Renal cortex interstitium (tissue), 15 donors: ENCODE measurements at places on chromosomes 3 and 15. TPM values are rescaled to one million over a fixed set of nuclear protein-coding genes. Genes with fewer than 3 reads are reported as not detected.

DNA sequence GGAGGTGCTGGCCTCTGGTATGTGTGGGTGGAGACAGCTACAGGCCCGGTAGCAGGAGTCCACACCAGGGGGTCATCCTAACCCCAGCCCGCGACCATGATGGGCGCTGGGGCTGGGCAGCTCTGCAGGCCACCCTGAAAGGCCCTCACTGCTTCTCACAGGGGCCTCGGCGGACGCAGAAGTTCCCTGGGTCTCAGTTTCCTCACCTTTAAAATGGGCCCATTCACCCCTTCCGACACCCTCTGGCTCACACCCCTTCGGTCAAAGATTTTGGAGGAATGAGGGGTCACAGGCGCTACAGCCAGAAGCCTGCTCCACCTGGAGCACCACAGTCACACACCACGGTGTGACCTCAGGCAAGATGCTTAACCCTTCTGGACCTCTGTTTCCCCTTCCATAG lies 8.0 kb downstream of the PLXND1 start:
- DNase-seq: no peak

GRCh38 chr3:102444101-102444500 lies 9.3 kb downstream of the ZPLD1 start:
- no peak for DNase-seq

DNA sequence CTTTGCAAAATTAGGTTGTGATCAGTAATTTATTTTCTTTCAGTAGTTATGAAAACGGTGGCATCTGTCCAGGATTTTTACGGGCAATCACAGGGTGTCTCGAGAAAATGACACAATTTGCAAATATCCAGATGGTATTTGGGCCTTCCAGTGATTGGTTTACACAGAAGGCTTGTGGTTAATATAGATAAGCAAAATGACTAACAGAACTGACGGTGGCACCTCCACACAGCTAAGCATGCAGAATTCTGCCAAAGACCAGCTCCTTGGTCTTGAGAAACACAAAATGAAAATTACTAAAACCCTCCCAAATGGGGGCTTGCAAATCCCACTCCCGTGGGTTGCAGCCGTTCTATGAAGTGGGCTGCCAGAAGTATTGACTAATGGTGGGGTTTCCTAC lies 5.5 kb downstream of the ARHGEF3 start:
- DNase-seq: no peak

DNA sequence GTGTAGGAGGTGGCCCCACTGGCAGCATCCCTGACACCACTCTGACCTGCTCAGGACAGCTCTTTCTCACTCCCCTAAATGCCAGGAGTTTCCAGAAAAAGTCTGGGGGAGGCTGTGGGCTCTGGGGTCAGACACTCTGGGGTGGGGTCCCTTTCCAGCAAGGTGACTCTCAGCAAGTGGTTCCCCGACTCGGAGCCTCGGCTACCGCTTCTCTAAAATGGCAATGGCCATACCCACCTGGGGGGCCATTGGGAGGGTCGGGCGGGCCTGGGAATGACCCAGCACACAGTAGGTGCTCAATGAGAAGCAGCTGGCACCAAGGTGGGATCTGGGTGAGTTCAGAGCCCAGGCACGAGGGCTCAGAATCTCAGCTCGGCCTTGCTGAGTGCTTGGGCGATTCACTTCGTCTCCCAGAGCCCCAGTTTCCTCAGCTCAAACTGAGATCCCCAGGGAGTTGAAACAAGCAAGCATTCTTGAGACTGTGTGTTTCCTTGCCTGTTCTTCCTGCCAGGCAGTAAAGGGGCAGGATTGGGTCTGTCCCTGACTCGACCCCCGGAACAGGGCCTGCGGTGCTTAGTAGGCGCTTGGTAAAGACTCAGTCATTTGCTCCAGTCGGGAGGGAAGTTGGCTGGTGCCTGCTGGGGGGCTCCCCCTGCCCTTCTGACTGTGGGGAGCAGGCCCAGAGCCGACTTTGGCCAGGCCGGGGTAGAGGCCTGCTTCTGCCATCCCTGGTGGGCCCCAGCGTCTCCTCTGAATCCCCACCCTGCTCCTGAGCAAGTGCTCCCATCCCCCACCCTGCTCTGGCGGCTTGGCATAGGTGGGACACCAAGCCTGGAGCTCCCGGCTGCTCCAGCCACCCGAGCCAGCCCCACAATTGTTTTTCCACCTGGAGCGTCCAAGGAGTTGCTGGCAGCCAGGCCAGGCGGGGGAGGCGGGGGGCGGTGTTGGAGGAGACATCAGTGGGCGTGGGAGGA lies 32.9 kb upstream of the FBLN2 start:
- no peak for DNase-seq

DNA sequence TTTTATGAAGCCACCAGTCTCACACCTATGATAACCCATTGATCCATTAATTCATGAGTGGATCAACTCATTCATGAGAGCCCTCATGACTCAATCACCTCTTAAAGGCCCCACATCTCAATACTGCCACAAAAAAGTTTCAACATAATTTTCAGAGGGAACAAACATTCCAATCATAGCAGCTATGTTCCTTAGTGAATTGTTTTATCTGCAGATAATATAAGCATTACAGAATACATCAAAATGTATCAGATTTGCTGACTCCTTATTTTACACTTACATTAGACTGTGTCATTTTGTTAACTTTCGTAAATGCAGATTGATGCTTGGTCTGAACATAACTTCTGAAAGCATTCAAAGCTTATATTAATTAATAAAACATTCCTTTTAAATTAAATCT lies 155.3 kb upstream of the MBNL1 start:
- no peak for DNase-seq

- no peak for DNase-seq
These were observed 284.7 kb upstream of the STT3B start for GRCh38 chr3:31247850-31248562.

GRCh38 chr3:48698891-48699290 lies 13.2 kb upstream of the NCKIPSD start:
- no peak for DNase-seq

FAM3D gene
- polyA plus RNA-seq: 0.85 TPM

GRCh38 chr3:21914451-21914850 lies 163.4 kb upstream of the ZNF385D start:
- no peak for DNase-seq

GRCh38 chr3:145637105-145637504 lies 523.9 kb downstream of the PLOD2 start:
- no peak for DNase-seq
